NCI-H345 (cell line): ENCODE measurements at places on chromosomes 11 and 22.

GRCh38 chr11:103942646-103943045, 93.8 kb upstream of the DDI1 start:
- DNase-seq = no peak

- DNase-seq = no peak
Measured at GRCh38 chr11:30635401-30635989, 49.3 kb upstream of the MPPED2 start.

DNA sequence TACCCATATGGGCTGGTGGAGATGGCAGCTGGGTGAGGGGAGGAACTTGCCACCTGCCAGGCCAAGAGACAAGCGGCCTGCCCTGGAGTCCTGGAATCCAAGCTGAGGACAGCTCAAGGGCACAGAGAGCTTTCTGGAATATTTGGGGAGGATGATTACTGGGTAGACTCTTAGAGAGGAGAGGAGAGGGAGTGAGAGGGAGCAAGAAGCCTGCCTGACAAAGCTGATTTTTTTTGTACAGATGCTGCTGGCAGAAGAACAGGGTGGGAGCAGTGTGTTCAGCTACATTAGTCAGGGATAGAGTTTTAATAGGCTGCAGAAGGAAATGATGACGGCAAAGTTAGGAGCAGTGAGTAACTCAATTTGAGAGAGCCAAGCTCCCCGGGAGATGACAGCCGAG, 299.3 kb downstream of the NXPE2 start:
- no peak for DNase-seq

- no peak for DNase-seq
Measured at GRCh38 chr11:986270-986951, 50.1 kb downstream of the MUC6 start.

DNA sequence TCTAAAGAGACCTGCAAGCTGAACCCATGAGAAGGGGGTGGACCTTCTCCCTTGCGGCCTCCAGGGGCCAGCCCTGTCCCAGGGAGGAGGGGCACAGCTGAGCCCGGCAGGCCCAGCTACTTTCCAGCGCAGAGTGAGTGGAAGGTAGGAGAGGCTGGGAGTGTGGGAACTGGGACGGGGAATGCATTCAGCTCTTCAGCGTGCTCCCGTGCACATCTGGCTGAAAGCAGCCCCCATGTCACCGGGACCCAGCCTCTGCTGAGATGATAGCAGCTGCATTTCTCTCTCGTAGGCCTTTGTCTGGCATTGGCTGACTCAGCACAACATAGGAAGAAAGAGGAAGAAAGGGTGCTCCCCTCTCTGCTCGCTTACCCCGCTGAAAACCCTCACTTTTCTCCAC, 951.5 kb downstream of the TBC1D22A start:
- no peak for DNase-seq

DNA sequence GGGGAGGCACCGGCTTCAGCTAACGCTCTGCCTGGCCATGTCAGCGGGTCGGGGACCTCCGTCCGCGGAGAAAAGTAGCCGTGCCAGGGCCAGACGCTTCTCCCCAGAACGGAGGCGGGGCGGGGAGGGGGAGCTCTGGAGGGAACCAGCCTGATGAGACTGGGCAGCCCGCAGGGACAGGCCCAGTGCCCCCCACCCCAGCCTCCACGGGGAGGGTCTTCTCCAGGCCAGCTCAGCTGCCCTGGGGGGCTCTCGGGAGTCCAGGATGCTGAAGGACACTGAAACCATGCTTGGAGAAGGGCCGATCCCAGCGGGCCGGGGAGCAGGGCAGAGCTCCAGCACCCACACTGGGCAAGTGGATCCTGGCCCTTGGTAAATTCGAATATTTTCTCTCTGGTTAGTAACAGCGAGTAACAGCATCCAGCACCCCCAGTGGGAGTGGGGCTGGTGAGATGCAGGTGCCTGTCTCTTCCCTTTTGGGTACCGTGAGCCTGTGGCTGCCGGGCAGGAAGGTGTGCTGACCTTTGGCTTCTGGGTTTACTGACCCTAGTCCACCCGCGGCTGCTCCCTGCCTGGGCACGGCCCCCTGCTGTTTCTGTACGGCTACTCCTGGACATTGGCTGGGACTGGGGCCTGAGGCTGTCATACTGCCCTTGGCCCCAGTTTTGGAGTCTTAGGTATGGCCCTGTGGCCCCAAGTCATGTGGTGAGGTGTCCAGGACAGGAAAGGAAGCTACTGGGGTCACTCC, 35.8 kb downstream of the GRAMD4 start:
- no peak for DNase-seq

GRCh38 chr11:104837969-104838639, 60.2 kb downstream of the CASP12 start:
- no peak for DNase-seq

DNA sequence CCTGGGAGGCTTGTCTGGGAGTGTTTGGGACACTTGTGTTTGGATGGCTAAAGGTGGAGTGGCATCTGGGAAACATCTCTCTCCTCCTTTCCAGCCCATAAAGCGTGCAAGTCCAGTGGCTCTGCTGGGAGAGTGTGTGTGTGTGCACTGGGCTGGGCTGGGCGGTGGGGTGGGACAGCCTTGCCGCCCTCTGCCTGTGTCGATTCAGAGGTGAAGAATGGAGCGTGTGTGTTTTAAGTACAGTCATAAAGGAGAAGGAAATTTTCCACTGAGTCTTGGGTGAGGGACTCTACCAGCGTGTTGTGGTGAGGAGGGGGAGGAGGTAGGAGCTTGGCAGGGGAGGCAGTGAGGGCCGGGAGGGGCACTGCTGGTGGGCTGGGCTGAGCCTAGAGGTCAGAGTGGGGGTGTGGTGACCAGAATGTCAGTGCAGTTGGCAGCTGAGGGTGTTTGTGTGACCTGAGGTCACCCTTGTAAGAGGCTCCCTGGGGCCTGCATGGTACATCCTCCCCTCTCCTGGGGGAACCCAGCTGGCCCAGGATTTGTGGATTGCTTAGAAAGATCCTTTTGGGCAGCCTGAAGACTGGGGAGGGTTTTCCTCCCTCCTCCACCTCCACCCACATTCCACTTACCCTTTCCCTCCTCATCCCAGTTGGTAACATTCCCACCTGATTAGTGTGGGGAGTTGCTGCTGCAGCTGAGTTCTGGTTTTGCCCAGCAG, 1.7 kb downstream of the TIMP3 start:
- no peak for DNase-seq

GRCh38 chr11:429931-430456, 11.8 kb downstream of the ANO9 start:
- no peak for DNase-seq

GRCh38 chr11:40513281-40513680, 946.2 kb downstream of the LRRC4C start:
- DNase-seq = peak; percentile 57

- DNase-seq = no peak
Measured at GRCh38 chr11:28621753-28622152, 513.6 kb downstream of the METTL15 start.

- DNase-seq = no peak
Measured at GRCh38 chr11:119759747-119760412, 30.9 kb upstream of the NECTIN1 start.

DNA sequence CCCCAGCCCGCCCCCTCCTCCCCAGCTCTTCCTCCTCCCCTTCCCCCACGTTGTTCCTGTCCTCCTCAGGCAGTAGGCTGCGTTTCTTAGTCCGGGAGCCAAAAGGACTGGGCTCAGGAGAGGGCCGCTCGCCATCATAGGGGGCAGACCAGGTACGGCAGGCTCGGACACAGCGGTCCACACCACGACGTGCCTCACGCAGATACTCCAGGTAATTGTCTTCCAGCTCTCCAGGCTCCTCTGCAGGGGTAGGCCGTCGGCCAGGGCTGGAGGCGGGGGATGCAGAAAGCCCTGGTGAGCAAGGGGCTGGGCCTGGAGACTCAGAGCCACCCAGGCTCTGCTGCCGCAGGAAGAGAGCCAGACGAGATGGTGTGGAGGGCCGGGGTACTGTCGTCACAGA, 12.4 kb downstream of the C11orf42 start:
- DNase-seq = no peak

- no peak for DNase-seq
Measured at GRCh38 chr11:10866893-10867331, 9.1 kb upstream of the ZBED5 start.

GRCh38 chr11:1570001-1570453, 2.0 kb downstream of the DUSP8 start:
- no peak for DNase-seq

DNA sequence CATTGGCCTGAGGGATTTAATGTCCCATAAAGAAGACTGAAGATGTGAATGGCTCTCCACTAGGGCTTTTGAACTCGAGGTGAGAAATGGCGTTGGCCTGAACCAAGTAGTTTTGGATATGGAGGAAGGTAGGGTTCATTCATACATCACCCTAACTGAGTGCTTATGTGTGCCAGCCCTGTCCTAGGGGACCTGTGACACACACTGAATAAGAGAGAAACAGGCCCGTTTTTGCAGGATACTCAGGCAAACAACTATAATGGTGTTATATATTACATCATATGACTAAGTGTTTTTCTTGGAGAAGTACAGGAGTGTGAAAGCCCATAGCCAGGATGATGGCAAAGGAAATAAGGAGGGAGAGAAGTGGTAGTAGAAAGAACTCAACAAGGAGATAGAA, 368.1 kb downstream of the TMEM135 start:
- DNase-seq = no peak

DNA sequence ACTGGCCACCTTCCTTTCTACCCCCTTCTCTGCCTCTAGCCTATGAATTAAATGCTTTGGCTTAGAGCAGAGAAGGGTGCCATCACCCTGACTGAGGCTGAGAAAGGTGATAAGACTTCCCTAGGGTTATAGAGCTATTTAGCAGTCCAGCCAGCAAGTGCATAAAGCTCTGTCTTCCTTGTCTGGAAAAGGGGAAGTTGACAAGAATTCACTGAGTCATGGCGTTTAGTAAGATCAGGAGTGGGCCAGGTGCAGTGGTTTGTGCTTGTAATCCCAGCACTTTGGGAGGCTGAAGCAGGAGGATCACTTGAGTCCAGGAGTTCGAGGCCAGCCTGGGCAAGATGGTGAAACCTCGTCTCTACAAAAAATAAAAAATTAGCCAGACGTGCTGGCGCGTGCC, 63.1 kb downstream of the LHFPL7 start:
- DNase-seq = no peak

GRCh38 chr11:108915666-108916065, 250.8 kb downstream of the DDX10 start:
- no peak for DNase-seq

DNA sequence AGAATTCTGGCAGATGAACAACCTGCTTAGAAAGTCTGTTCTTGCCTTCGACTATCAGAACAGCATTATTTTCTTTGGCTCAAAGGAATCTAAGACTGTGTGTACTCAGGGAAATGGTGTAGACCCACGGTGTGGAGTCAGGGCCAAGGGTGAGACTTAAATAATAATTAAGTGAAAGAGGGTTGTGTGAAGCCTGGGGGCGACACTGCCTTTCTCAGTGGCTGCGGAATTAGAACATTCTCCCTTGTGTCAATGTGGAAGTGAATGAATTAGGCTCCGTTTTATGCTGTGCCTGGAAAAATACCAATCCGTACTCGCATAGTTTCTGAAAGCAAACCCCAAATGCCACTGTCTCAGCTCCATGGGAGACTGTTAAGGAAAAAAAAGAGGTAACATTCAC, 50.7 kb downstream of the NAV2 start:
- no peak for DNase-seq

DNA sequence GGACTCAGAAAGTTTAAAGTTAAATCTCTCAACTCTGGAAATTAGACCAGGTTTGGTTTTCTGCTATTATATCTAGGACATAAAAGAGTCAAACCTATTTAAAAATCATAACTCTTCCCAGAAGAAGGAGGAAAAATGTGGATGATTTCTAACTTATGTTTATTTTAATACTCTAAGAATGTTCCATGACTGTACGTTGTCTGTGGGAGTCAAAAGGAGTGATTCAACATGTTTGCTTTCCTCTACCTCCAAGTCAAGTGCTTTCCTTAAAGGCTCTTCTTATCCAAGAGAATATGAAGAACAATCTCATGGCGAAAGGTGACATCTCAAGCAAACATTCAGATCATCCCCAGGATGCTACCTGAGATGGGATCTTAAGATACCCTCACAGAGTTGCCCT, 21.6 kb downstream of the OR51E1 start:
- no peak for DNase-seq

- DNase-seq = no peak
Measured at GRCh38 chr22:44702479-44703198, 635 bp downstream of the PRR5 start.

DNA sequence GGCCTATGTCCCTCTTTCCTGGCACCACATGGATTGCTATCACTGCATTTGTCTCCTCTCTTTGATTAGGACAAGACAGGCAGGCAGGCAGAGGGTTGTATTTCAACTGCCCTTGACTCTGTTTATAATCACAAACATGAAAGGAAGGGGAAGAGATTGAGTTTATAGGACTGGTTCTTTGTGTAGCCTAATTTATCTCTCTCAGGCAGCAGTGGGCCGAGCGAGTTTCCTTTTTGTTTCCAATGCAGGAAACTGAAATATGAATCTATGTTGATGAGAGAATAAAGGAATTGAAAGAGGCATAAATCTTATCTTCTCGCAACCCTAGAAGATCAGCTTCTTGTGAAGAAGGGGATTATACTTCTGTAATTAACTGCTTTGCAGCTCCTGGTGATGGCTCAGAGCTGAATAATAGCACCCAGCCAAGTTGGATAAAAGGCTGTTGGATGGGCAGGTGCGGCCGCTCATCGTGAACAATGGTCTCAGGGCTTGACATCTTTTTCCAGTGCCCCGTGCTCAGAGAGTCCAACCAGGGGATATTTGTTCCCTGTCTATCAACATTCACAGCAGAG, 80.6 kb upstream of the SYT13 start:
- peak; percentile 7 for DNase-seq

DNA sequence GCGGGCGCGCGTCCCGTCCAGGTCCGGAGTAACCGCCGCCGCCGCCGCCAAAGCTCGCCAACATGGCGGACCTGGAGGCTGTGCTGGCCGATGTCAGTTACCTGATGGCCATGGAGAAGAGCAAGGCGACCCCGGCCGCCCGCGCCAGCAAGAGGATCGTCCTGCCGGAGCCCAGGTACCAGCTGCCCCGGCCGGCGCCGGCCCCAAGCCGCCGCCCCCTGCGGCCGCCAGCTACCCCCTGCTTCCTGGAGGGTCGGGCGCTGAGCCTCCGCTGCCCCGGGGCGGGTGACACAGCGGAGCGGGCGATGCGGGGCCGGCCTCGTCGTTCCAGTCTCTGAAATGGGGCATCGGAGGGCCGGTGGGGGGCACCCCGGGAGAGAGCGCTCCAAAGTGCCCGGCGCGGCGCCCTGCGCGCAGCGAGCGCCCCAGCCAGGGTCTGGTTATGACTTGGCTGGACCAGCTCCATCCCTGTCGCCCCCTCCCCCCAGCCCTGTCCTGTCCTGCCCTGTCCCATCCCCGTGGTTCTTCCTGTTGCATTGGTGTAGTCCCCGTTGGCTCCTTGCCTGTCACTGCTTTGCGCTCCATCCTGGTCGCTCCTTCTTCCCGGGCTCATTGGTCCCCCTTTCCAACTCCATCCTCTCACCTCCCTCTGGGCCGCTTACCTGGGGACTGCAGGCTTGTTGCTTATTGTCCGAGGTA, 653 bp downstream of the GRK3 start:
- no peak for DNase-seq

- DNase-seq = no peak
Measured at GRCh38 chr11:108939135-108939534, 274.3 kb downstream of the DDX10 start.

- DNase-seq = no peak
Measured at GRCh38 chr11:31919175-31919574, 108.1 kb upstream of the PAX6 start.
